NCI-H510A (cell line): ENCODE measurements at places on chromosomes 7 and 10.

DNA sequence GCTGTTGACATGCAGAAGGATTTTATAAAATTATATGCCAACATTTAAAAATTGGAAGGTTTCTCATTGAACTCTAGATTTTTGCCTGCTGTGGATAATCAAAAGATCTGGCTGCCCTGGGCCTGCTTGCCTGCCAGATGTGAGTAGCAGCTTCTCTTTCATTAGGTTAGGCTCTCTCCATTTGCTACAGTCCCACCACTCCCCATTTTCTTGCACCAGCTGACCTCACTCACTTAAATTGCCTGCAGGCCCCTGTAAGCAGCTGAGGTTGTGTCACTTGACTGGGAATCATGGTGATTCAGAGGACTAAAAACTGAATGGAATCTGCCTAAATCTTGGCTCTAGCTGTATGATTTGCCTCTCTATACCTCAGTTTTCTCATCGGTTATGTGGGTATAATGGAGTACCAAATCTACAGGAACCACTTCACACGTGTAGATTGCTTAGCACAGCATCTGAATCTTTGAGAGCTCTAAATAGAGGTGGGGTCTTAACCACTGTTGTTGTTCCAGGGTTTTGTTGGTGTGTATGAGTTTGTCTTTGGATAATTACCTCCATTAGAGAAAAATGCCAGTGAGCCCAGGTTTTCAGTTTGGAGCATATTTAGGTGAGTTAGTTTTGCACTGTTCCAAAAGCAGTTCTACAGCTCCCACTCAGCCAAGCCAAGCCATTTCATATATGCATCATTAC lies 18.6 kb upstream of the RAPGEF5 start:
- no peak for DNase-seq

- no peak for DNase-seq
These were observed 98.7 kb downstream of the TMEM26 start for GRCh38 chr10:61354401-61354975.

GRCh38 chr10:52858722-52859121 lies 86.1 kb upstream of the MBL2 start:
- DNase-seq = no peak

DNA sequence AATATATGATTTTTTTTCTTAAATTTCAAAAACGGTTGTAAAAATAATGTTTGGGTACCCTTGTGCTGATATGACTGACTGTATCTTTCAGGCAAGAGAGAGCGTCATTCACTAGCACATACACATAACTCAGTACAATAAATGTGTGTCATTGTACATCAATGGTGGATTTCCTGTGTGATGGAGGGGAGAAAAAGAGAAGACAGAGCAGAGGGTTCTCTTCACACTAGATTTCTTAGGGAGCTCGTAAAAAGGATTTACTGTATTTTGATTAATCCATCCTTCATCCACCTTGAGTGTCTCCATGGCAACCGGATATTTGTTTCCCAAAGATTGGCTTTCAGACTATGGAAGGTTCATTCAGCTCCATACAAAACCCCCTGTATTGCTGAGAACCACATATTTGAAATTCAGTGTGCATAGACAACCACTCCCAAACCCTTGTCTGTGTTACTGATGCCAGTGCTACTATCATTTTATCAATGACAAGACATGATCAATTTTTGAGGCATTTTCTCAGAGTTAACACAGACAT lies 150.6 kb downstream of the AKR1D1 start:
- no peak for DNase-seq

DNA sequence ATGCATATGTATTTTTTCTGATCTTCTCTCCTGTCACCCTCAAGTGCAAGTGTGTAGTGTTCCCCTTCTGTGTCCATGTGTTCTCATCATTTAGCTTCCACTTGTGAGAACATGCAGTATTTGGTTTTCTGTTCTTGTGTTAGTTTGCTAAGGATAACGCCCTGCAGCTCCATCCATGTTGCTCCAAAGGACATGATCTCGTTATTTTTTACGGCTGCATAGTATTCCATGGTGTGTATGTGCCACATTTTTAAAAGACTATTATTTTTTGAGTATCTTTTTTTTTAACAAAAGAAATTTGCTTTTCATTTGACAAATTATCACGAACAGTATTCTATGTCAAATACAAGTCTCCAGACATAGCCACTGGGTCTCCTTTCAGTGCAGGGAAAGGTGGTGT lies 110.1 kb upstream of the ZNF746 start:
- no peak for DNase-seq

- no peak for DNase-seq
These were observed 192.8 kb downstream of the DNAJC1 start for GRCh38 chr10:21810582-21811244.

GRCh38 chr10:51072210-51072609 lies 2.1 kb upstream of the PRKG1 start:
- DNase-seq = no peak

- no peak for DNase-seq
These were observed 4.3 kb downstream of the OR2A2 start for GRCh38 chr7:144113651-144114050.

GRCh38 chr10:11824825-11825224 lies 1.7 kb downstream of the PROSER2 start:
- no peak for DNase-seq

DNA sequence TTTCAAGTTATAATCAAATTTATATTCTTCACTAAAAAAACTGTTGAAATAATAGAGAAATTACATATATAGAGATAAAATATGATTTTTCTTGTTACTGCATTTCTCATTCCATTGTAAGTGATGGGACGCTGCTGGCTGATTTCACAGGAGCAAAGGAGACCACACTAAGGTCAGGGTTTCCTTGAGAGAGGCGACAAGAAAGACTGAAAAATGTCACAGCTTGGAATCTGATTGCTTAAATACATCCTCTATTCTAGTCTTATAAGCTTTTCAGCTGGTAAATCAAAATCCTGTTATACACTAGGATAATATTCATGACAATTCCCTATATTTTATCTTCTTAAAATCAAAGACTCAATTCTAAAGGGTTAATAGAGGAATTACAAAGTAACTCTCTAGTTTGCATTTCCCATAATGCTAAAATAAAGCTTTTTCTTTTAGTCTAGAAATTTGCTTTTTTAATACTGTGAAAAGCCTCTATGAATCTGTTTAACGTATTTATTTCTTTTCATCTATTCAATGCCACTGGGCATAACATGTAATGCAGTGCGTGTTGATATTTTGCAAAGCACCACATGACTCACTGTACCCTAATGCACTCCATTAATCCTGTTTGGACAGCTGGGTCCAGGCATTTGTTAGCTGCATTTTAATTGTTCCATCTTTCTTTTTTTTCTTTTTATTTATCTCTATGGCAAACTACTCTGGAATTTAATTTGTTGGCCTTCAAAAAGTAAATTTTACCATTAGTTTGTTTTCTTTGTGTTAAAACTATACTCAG lies 81.7 kb downstream of the RNF32 start:
- DNase-seq = no peak

DNA sequence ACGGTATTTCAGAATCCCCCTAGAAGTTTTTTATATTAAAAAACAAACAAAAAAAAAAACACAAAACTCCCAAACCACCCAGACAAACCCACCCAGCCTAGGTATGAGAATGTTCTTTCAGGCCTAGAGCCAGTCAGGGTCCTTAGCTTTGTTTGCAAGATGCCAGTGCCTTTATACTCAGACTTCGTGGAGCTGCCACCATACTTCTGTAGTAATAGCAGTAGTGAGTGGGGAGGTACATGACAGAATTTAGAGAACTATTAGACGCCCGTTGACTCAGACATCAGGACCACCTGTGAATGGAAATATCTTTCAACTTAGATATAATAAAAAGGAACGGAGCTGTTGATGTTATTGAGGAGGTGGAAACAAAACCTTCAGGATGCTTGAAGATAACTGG lies 138.2 kb upstream of the MKLN1 start:
- DNase-seq = no peak

GRCh38 chr10:21870849-21871248 lies 132.7 kb downstream of the DNAJC1 start:
- DNase-seq = no peak
